Transverse colon (tissue), 4 donors: ENCODE measurements at places on chromosomes 3 and 15. TPM values are rescaled to one million over a fixed set of nuclear protein-coding genes. Genes with fewer than 3 reads are reported as not detected.

- no peak overlapping the region for H3K4me3 ChIP-seq
- DNase-seq, result no peak
- H3K27ac ChIP-seq, result peak overlapping the region; percentile 24
- H3K27me3 ChIP-seq, result no peaks in the 10 kb centered on the region
- no peaks in the 10 kb centered on the region for H3K36me3 ChIP-seq
Measured at GRCh38 chr3:52681596-52681995, 4.1 kb downstream of the PBRM1 start.

GRCh38 chr3:194154346-194154745 lies 18.4 kb downstream of the HES1 start:
- no peak overlapping the region for H3K4me3 ChIP-seq
- no peaks in the 10 kb centered on the region for H3K27me3 ChIP-seq
- DNase-seq, result no peak
- H3K27ac ChIP-seq, result no peak overlapping the region
- H3K4me1 ChIP-seq, result peaks cover 8% of the 10 kb centered on the region

DNA sequence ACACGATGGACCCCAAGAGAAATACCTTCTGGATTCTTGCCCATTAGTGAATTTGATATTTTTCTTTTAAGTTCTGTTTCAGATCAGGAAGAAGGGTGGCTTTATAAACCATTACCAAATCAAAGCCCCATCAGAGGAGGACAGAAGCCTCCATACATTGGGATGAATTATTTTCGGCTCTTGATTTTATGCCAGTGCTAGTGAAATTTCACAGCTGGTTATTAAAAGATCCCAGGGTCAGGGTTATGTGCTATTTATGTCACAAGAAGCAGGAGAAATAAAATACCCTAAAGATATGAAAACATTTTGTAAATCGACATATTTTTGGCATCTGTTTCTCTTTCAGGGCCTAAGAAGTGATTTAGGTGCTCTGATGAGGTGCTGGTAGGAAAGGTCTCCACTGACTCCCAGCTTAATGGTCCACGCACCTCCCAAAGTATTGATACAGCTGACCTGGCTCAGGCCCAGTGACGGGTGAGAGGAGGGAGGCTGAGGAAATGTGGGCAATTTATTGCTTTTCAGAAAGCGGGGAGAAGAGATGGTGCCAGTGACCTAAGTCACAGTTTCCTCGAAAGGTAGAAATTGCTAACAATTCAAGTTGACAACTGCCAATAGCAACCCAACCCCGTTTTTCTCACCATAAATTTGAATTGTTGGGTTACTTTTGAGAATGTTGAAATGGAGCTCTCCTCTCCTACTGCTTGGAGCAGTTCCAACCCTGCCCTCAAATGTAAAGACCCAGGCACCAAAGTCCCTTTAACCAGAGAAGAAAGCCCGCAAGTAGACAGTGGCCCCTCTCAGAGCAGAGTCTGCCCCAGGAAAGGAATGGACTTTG lies 315.6 kb upstream of the NR2E3 start:
- no peak overlapping the region for H3K4me3 ChIP-seq
- H3K4me1 ChIP-seq, result no peaks in the 10 kb centered on the region
- no peak for DNase-seq

GRCh38 chr3:127072221-127072771 lies 89.4 kb downstream of the PLXNA1 start:
- peaks cover 6% of the 10 kb centered on the region for H3K27me3 ChIP-seq
- H3K4me3 ChIP-seq, result no peak overlapping the region
- no peaks in the 10 kb centered on the region for H3K36me3 ChIP-seq
- no peaks in the 10 kb centered on the region for H3K4me1 ChIP-seq

DNA sequence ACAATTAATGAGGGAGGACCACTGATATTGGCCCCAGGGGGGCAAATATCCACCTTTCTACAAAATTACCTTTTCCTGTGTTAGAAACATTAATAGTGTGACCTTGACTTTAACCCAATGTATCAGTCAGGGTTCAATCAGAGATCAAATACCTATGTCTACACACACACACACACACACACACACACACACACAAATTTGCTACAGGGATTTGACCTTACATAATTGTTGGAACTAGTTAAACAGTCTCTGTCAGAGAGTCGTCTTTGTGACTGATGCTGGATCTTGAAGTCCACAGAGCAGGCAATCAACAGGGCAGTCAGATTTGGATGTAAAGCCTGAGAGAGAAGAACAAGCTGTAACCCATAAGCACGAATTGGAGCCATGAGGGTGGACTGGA lies 32.5 kb downstream of the TM4SF4 start:
- H3K27me3 ChIP-seq, result peaks cover 3% of the 10 kb centered on the region
- DNase-seq, result no peak
- H3K27ac ChIP-seq, result no peak overlapping the region

GRCh38 chr3:149554826-149555225 lies 80.3 kb downstream of the TM4SF4 start:
- H3K36me3 ChIP-seq, result no peaks in the 10 kb centered on the region
- DNase-seq, result peak; percentile 30
- H3K27ac ChIP-seq, result peak overlapping the region; percentile 78
- peaks cover 4% of the 10 kb centered on the region for H3K27me3 ChIP-seq
- H3K4me1 ChIP-seq, result peaks cover 34% of the 10 kb centered on the region

DNA sequence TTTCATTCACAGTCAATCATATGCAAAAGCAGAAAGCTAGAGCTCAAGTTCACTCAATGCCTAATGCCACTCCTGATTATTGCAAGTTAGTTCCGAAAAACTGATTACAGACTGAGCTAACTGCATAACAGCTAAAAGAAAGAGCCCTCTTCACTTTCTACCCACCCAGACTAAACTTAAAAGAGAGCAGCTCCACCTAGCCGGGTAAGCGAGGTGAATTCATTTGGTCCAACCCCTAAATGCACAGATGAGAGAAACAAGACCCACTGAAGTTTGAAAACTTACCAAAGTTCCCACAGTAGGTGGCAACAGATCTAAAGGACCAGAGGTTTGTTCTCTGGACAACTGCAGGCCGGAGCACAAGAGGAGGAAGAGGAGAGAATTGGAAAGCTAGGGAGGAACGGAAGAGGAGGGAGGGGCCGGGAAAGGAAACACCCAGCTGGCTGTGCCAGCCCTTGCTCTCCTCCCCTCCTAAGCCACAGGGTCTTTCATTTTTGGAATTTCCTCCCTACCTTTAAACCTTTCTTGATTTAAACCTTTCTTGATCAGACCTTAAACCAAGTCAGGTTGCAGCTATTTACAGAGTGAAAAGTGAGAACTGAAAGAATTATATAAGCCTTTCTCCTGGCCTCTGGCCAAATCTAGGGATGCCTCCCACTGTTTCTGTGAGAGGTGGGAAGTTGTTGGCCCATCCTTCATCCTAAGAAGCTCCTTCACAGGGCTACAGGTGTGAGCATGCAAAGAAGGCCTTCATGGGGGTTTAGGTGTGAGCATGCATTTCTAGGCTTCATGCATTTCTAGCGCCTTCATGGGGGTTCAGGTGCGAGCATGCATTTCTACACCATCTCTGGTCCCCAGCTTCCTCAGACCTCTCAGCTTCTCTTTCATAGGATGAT lies 114.7 kb upstream of the LMOD3 start:
- H3K4me3 ChIP-seq, result peak overlapping the region; percentile 29
- peak overlapping the region; percentile 62 for H3K27ac ChIP-seq
- peaks cover 2% of the 10 kb centered on the region for H3K4me1 ChIP-seq
- H3K27me3 ChIP-seq, result no peaks in the 10 kb centered on the region
- H3K36me3 ChIP-seq, result no peaks in the 10 kb centered on the region

DNA sequence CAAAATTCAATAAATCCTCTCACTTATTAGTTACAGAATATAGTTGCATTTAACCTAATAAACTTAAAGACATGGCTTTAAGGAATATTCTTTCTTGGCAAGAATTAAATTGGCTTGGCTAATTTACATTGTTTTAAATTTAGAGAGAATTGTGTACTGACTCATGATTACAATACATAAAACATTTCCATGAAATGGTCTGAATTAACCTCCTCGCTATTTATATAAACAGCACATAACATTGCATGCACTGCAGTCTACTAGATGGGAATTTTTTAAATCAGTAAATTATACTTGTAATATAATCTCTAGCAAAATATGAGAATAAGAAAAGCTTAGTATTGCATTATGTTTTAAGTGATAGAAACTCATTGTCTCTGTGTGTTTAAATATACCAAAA lies 268.9 kb downstream of the SHOX2 start:
- no peak overlapping the region for H3K27ac ChIP-seq
- no peaks in the 10 kb centered on the region for H3K4me1 ChIP-seq
- no peak overlapping the region for H3K4me3 ChIP-seq
- H3K36me3 ChIP-seq, result no peaks in the 10 kb centered on the region
- no peaks in the 10 kb centered on the region for H3K27me3 ChIP-seq

- H3K27me3 ChIP-seq, result peaks cover 21% of the 10 kb centered on the region
- no peak overlapping the region for H3K4me3 ChIP-seq
- H3K27ac ChIP-seq, result no peak overlapping the region
- no peaks in the 10 kb centered on the region for H3K36me3 ChIP-seq
Measured at GRCh38 chr15:89436560-89437311, 59.6 kb downstream of the RHCG start.

GRCh38 chr3:126555795-126556636 lies 2.7 kb downstream of the C3orf22 start:
- H3K36me3 ChIP-seq, result no peaks in the 10 kb centered on the region
- H3K4me3 ChIP-seq, result no peak overlapping the region
- H3K4me1 ChIP-seq, result no peaks in the 10 kb centered on the region
- H3K27ac ChIP-seq, result no peak overlapping the region
- DNase-seq, result peak; percentile 3
- H3K27me3 ChIP-seq, result no peaks in the 10 kb centered on the region

DNA sequence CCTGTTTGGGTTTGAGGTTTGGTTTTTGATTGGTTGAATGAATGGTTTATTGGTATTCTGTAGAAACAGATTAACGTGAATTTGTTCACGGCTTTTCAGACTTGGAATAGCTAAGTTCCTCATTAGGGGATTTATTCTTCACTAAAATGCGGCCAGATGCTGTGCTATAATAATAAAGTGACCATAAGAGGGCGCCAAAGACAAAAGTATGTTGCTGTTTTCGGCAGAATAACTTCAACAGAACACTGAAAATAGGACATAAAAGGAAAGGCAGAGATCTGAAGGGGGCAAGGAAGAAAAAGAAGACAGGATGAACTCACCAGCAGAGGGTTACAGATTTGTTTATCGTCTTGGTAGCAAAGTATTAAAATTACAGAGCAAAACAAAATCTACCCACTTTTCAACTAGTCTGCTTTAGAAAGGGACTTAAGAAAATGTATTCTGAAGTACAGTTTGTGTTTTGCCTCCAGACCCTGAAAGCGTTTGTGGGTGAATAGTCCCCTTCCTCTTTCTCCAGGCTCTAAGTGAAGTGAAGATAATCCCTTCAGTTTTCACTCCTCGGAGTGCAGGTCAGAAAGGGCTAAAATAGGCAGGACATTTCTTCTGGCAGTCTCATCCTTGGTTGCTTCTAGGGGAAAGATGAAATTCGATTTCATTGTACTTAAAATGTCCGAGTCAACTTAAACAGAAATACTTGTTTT lies 147.6 kb downstream of the IL20RB start:
- no peak for DNase-seq
- H3K27ac ChIP-seq, result no peak overlapping the region
- no peaks in the 10 kb centered on the region for H3K4me1 ChIP-seq
- peaks cover 24% of the 10 kb centered on the region for H3K27me3 ChIP-seq
- H3K36me3 ChIP-seq, result no peaks in the 10 kb centered on the region

DNA sequence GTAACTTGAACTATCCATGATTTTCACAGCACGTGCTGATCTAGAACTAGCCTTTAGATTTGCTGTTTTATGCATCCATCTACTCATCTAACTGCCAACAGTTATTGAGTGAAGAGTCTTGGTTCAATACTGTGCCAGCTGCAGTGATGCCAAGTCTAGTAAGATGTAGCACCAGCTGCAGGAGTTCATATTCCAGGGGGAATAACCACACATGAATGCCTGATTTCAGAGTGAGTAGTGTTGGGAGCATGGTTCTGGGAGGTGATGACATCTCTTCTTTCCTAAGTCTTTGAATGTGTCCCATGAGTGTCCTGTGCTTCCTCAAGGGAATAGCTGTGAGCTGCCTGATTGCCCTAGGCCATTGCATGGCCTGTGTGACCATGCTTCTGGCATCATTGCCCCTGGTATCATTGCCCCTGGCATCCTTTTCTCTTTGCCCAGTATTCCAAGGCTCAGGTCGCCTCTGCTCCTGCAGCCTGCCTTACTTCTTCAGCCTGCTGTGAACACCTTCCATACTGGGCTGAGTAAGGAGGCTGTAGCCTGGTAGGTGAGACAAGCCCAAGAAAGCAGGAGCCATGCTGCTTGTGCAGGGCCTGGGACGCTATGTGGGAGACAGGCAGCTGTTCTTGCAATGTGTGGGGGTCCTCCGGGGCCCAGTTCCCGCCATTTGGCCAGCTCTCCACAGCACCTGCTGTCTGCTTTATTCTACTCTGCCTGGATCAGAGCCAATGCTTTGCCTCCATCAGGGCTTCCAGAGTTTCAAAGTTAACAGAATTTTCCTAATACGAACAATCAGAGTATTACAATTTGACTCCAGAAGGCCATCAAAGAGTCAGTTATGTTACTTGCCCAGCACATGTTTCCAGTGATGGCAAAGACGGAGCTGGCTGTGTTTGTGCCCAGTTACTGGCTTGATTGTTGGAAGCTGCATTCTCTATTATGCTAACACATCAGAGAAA lies 73.2 kb downstream of the CLSTN2 start:
- H3K4me3 ChIP-seq, result no peak overlapping the region
- no peak overlapping the region for H3K27ac ChIP-seq
- no peaks in the 10 kb centered on the region for H3K36me3 ChIP-seq
- H3K27me3 ChIP-seq, result no peaks in the 10 kb centered on the region

DNA sequence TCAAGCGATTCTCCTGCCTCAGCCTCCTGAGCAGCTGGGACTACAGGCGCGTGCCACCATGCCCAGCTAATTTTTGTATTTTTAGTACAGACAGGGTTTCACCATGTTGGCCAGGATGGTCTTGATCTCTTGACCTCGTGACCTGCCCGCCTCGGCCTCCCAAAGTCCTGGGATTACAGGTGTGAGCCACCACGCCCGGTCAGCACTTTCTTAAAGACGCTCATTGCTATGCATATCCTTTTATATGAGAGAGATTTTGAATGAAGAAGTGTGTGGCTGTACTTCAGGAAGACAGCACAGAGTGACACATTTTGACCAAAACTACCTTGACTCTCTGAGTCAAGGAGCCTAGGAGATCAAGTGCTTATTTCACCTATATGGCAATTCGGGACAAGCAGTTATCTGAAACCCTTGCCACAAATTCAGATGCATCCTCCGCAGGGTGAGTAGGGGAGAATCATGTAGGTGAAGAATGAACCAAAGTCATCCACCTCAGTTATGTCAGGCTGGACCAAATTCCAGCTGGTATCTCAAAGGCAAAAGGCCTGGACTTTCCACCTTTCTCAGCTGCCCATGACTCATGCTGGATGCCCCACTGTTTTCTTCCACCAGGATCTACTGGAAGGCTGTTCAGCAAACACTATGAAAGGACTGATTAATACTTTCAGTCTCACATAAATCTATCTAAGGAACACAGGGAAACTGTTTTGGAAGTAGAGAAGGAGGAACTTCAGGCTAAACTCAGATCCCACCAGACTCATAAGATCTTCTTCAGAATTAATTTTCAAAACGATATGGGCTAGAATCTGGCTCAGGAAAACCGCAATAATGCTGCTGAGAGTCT lies 31.9 kb downstream of the SUSD5 start:
- H3K4me1 ChIP-seq, result no peaks in the 10 kb centered on the region
- H3K36me3 ChIP-seq, result no peaks in the 10 kb centered on the region
- no peak overlapping the region for H3K4me3 ChIP-seq
- no peaks in the 10 kb centered on the region for H3K27me3 ChIP-seq
- no peak for DNase-seq

SYNPR gene
- total RNA-seq, result not detected

LINGO1 gene
- total RNA-seq, result 0.95 TPM

EPHA6 gene
- 2.2 TPM for total RNA-seq

PSTPIP1 gene
- total RNA-seq, result 1.4 TPM

ILDR1 gene
- 19.2 TPM for total RNA-seq

GABRR3 gene
- total RNA-seq, result not detected

GHRL gene
- not detected for total RNA-seq

XCR1 gene
- 0.32 TPM for total RNA-seq

TXNRD3 gene
- 2.2 TPM for total RNA-seq
